Dorsolateral prefrontal cortex (tissue), 122 donors: ENCODE measurements at places on chromosomes 3 and 15. TPM values are rescaled to one million over a fixed set of nuclear protein-coding genes. Genes with fewer than 3 reads are reported as not detected.

DNA sequence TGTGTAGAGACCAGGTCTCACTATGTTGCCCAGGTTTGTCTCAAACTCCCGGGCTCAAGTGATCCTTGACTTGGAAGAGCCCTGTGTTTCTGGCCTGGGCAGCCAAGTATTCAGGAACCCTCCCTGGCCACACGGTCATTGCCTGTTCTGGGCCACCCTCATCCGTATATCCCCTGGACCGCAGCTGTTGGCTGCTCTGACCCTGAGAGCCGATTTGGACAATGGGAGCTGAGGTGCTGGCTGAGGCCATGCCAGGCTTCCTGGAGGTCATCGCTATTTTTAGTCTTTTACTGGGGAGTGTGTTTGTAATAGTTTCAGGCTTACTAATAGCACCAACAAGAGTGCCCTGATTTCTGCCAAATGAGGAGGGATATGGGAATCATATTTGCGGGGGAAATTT, 60.7 kb downstream of the ADAMTS7 start:
- no peak for DNase-seq

- DNase-seq, result no peak
Measured at GRCh38 chr3:76203578-76203977, 418.2 kb upstream of the ZNF717 start.

- DNase-seq, result no peak
Measured at GRCh38 chr3:58989163-58989562, 60.7 kb downstream of the CFAP20DC start.

DNA sequence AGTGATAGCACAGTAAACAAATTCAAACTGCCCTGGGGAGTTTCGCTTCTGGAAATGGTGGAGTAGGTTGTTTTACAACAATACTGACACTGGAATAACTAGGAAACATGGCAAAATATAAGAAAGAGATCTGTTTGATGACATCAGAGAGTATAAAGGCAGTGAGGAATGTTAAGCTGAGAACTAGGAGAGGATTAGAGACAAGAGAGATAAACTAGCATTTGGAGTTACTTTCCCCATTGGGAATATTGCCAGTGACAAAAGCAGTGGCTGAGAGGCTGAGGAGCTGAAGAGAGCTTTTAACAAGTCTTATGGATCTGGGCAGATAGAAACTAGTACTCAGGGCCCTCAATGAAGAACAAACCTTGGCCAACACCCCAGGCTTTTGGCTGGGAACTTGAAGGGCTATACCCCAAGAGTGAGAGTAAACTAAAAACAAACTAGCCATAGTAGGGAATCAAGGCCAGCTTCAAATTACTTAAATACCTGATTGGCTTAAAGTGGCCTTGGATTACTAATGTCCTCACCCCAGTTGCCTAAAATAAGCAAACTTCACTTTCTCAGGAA, 280.4 kb downstream of the KLF13 start:
- no peak for DNase-seq

DNA sequence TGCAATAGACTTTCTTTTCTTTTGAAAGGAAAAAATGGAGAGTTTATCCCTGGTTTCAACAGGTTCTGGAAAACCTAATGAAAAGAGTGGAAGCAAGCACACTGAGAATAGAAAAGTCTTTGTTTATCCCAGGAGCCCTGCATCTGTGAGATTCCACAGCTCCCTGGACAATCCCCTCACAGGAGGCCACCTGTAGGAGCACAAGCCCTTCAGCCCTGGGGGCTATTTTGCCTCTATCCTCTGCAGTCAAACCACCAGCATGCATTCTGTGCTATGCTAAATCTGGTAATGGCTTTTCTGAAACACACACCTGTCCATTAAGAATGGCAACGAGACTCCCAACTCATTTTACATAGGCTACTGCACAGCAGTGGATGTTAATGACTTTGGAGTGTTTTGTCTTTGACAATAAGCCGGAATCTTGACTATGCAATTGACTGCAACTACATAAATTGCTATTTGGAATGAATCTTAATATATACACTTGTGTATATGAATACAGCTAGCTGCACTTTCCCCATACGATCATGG, 369.4 kb downstream of the NR2F2 start:
- DNase-seq, result no peak

DNA sequence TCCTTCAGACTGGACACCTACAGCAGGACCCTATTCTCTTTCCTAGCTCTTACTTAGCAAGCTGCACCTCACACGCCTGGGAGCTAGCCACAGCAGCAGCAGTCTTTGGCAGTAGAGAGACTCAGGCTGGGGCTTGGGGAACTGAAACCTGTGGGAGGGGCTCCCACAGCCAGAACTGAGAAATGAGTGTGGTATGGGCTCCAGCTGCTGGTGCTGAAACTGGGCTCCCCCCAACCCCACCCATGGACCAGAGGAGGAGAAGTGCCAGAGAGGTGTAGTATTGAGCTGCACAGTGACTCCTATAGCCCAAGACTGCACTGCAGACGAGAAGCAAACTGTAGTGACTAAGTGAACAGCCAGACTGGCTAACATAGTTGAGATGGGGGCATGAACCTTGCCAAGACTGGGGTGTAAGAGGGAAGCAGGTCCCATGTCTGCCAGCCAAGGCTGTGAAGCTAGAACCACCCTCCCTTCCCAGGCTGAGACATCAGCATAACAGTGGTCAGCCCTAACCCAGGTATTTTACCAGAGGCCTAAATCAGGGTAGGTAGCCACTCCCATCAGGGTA, 62.5 kb downstream of the MYO5A start:
- DNase-seq, result no peak

DNA sequence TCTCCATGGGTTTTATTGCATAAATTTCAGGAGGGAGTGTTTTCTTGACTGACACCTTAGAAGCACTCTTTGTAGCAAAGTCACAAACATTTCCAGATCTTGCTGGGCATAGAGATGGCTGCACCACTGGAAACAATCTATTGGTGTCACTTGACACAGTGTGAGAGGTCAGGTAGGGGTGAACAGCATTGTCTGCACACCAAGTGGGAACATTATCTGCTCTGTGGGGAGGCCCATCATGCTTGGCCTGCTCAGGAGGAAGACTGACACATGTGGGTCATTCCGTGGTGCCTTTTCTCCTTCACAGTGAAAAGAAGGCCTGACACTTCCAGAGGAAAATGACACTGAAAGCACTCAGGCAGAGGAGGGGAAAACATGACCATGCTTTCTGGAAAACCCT, 149.9 kb upstream of the GALNT15 start:
- no peak for DNase-seq

GRCh38 chr3:171348121-171348520, 112.1 kb downstream of the TNIK start:
- DNase-seq, result no peak

Gene CLDN16
- 2.5 TPM for total RNA-seq

Gene MINAR1
- 4.5 TPM for total RNA-seq

Gene C2CD4A
- total RNA-seq, result not detected
